ENCODE measurements at places on chromosomes 4 and X.

GRCh38 chr4:85769009-85769408 lies 294.1 kb downstream of the ARHGAP24 start:
- DNase-seq, result no peak

- no peak for DNase-seq
Observed at GRCh38 chrX:24902806-24903205, 113.0 kb downstream of the ARX start.

DNA sequence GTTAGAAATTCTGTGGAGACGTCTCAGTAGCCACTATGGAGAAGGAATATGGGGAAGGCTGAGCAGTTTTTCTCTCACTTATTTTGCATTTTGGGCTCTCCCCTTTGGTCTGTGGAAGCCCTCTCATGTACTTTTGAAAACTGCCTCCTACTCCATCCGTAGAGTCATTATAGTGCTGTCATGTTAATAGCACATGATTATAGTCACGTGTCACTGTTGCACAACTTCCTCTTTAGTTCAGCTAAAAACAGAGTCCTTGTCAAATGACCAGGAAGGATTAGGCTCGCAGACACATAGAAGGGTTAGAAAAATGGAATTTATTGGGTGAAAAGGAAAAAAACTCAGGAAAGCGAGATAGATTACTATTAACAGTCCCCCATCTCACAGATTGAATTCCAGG lies 258.2 kb upstream of the CXorf51A start:
- no peak for DNase-seq

- DNase-seq, result no peak
Observed at GRCh38 chr4:110614976-110615352, 7.9 kb downstream of the PITX2 start.

DNA sequence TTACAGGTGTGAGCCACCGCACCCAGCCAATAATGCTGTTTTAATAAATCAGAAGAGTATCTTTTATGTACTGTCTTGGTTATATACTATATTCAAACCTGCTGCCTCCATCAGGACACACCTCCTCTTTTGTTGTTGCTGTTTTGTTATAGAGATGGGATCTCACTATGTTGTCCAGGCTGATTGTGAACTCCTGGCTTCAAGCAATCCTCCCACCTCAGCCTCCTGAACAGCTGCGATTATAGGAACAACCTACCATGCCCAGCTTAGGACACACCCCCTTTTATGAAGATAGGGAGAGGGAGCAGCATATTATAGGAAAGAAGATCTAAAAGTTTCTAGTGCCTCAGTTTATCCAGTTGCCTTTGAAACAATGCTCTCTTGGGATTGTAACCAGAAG lies 62.2 kb upstream of the RAB33B start:
- no peak for DNase-seq

DNA sequence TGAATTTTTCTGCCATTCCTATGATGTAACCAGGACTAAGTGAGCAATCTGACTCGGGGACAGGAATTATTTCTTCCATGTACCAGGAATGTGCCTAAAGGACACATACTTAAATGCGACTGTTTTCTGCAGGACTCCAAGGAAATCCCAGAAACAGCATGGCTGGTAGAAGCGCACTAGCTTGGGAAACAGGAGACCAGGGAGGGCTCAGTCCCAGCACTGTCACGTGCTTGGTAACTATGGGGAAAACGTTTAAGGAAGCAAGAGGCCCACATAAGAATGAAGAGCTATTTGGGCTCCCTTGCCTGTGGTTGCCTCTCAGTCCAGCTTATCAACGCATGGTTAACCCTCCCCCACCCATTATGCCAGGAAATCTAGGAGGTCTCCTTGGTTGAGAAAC lies 19.6 kb downstream of the MPP1 start:
- DNase-seq, result no peak

DNA sequence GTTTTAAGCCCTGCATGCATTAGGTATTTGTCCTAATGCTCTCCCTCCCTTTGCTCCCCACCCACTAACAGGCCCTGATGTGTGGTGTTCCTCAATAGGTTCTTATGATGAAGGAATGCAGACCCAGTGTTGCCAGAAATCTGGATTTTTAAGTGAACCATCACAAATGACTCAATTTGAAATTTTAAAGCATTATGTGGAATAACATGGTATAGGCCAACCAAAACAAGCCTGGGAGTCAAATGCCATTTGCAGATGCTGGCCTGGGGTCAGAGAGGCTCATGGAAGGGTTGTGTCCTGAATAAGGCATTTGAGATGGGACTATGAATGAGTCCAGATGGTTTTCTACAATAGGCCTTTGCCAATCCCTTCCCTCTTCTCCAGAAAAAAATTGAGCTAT lies 179.6 kb downstream of the SHROOM3 start:
- DNase-seq, result no peak

- no peak for DNase-seq
Observed at GRCh38 chr4:14920759-14921320, 81.4 kb upstream of the CPEB2 start.

DNA sequence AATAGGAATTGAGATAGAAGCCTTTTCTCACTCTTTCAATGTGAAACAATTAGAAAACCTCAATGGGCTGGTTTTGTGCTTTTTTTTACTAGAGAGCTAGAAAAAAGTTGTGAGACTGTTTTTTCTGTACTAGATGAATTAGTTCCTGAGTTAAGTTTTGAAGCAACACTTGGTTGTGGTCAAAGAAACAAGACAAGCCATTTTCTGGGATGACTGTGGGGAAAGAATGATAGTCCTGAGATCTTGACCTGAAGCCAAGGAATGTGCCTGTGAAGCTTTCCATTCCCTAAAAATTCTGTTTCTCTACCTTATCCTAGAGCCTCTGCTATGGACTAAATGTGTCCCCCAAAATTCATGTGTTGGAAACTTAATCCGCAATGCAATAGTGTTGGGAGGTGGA lies 157.8 kb upstream of the TLL1 start:
- no peak for DNase-seq

DNA sequence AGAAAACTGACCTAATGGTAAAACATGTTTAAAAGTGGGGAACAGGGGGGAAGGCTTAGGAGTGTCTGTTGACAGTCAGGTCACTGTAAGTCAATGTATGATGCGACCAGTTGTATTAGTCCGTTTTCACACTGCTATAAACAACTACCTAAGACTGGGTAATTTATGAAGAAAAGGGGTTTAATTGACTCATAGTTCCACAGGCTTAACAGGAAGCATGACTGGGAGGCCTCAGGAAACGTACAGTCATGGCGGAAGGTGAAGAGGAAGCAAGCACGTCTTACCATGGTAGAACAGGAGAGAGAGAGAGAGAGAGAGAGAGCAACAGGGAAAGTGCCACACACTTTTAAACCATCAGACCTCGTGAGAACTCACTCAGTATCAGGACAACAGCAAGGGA lies 13.0 kb upstream of the PLAC1 start:
- no peak for DNase-seq

DNA sequence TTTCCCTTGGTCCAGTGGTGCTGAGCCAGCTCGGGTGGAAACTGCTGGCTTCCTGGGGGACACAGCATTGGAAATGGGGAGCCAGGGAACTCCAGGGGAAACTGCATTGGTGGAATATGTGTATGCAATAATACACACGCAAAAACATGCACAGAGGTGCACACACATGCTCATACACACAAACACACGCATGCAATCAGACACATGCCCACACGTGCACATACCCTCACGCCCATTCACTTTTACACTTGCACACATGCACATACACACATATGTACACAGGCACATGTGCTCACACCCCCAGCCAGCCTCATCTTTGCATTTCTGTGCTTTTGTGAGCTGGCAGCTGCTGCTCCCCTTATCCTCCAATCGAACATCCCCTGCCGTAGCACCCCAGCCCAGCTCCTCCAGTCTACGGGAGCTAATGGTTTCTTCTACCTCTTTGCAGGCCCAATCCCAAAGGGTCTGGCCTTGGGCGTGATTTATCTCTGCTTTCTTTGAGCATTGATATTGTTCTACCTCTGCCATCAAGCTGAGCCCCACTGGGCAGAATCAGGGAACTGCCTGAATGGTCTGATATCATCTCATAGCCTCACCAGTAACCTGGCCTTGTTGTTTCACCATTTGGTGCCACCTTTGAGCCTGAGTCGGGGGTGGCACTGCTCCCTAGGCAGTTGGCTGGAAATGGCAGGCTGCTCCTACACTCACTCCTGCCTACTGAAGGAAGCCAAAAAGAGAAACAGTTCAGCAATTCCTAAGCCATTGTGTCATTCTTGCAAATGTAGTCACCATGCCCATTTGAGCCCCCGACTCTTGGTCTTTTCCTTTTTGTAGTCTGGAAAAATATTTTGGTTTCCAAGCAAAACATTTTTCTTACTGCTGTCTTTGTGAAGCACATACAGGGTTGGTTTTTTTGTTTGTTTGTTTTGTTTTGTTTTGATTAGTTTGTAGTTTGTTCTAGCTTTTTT lies 104.4 kb upstream of the MAMLD1 start:
- DNase-seq, result no peak

DNA sequence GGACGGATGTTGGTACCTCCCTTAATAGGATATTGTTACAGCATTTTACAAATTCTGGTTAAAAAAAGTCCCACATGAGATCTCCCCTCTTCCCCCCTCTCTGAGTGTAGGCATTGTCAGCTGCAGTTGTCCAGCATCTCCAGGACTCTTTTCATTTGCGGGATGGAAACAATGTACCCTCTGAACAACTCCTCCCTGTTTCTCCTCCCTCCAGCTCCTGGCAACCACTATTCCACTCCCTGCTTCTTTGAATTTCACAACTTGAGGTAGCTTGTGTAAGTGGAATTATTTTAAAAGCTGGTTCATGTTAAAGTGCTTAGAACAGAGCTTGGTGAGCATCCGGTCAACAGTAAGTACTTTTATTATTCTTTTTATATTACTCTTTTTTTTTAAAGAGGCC lies 69.8 kb downstream of the TBL1X start:
- no peak for DNase-seq

GRCh38 chr4:17232566-17233253 lies 279.2 kb downstream of the QDPR start:
- DNase-seq, result no peak

DNA sequence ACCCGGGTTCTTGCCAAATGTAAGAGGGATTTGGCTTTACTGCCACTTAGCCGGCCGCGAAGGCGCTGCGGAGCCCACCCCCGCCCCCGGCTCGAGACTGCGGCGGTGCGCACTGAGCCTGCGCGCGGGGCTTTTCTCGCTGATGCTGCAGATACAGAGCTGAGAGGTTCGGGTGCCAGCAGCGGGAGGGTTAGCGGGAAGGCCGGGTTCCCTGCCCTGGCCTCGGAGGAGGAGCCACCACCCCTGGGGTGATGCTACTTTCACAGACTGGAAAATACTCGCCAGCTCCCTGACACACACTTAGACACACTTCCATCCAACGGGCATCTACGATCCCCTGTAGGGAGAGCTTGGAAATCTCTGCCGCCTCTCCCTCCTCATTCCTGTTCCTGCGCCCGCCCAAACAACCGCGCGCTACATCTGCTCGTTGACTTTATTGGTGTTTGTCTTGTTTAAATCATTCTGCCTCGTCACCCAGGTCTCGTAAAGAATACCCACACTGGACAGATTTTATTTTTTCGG lies 2.1 kb upstream of the PCDH7 start:
- no peak for DNase-seq

GRCh38 chr4:152257601-152258066 lies 278.3 kb downstream of the FBXW7 start:
- no peak for DNase-seq

- no peak for DNase-seq
Observed at GRCh38 chr4:20428436-20429160, 176.9 kb downstream of the SLIT2 start.

DNA sequence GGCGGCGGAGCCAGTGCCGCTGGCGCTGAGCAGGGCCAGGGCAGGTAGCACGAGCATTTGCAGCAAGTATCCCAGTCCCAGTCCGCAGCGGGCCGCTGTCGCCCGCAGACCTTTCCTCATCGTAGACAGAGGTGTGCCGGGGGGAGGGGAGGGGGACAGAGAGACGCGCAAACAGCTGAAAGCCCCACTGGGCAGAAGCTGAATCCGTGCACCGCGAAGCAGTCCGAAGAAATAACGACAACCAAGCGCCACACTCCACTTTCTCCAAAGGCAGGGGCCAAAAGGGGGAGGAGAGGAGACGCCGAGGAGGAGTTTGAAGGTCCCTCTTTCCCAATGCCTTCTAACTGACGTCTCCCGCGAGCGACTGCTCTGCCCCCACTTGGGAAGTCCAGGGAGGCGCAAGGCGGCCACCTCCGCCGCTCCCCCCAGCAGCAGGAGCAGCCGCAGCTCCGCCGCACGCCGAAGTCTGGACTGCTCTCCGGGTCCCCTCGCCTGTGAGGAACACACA lies at the start of gene UNC5C:
UNC5C (minus strand) TSS at position 236 of the 508 bp plus-strand sequence.
- DNase-seq, result no peak

- no peak for DNase-seq
Observed at GRCh38 chr4:86908251-86908657, 16.0 kb upstream of the C4orf36 start.

GRCh38 chr4:26204911-26205370 lies 115.9 kb upstream of the RBPJ start:
- DNase-seq, result no peak

GRCh38 chr4:165784672-165785071 lies 88.4 kb upstream of the TLL1 start:
- DNase-seq, result no peak

DNA sequence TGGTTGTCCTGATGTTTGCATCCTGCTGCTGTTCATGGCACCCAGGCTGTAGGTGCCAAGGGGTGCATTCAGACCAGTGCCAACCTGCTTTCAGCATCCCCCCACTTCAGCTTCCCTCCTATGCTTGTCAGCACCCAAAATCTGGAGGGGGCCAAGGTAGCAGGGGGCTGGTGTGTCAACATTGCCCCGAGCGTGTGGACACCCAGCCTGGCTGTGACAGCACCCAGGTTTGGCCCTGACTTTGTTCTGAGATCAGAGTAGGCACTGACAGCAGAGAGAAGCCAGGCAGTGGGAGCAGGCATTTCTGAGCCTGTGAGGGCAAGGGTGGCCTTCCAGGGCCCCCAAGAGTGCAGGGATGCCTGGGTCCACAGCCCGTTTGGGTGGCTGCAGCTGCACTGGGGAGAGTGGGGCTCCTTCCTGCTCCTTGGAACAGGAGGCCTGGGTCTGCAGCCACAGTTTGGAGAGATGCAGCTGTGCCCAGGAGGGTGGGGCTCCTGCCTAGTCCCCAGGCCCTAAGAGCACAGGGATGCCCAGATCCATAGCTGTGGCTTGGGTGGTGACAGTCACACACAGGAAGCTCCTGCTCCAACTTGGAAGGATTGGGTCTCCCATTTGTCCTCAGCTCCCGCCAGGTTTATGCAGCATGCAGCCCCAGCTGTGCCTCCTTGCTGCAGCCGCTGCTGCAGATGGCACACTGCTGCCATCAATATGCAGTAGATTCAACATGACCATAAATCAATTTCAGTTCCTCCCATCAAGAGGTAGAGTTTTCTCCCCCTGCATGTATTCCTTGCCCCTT lies 12.3 kb upstream of the PPM1K start:
- DNase-seq, result no peak

GRCh38 chr4:102163404-102164140 lies 181.7 kb downstream of the SLC39A8 start:
- DNase-seq, result no peak

DNA sequence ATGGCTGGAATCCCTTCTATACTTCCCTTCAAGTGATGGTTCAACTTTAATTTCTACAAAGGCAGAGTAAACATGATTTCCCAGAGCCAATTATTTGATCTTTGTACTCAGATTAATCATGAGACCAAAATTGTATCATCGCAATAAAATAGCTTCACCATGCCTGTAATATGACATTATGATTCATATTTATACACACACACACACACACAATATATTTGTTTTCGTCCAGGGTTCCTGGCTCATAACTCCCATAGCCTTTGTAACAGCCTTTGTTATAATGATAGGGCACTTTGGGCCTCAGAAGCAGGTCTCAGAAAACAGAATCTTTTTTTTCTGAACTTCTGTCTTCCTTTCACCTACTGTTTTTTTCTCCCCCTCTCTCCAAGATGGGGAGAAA lies 270.6 kb downstream of the ADGRA3 start:
- DNase-seq, result no peak
